ENCODE measurements at places on chromosomes 2 and 18.

DNA sequence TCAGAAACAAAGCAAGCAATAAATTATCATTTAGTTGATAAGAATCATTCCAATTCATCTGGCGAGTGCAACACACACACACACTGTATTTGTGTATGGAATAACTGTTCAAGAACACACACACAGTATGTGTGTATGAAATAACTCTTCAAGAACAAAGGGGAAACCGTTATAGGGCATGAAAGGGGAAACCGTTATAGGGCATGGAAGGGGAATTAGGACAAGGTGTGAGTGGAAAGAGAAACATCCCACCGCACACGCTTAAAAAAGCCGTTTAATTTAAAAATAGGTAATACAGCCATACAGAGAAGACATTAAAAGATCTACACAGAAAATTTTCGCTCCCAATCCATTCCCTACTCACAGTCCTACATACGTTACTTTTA is 607 bp upstream of the TSN start:
- no peak for DNase-seq

GRCh38 chr2:74421221-74421870 is at the start of the genes C2orf81 and WDR54:
Gene C2orf81 (minus strand): TSS chr2:74421619. CDS start chr2:74421560, 59 bp downstream.
Gene WDR54 (plus strand): TSS chr2:74421730. CDS start chr2:74422154, 424 bp downstream.
- DNase-seq: peak; percentile 88

GRCh38 chr2:23204685-23205242 is 180.2 kb upstream of the KLHL29 start:
- DNase-seq: no peak

GRCh38 chr2:28348921-28349320 is 43.7 kb upstream of the FOSL2 start:
- DNase-seq: peak; percentile 15

GRCh38 chr2:19505-19904 is 26.8 kb downstream of the FAM110C start:
- no peak for DNase-seq

- no peak for DNase-seq
Observed at GRCh38 chr18:51195451-51196117, 1.9 kb downstream of the MEX3C start.

GRCh38 chr2:47069628-47070154 is 85.4 kb downstream of the STPG4 start:
- DNase-seq: peak; percentile 90

GRCh38 chr18:23664674-23665073 is 2.0 kb upstream of the ANKRD29 start:
- DNase-seq: no peak

DNA sequence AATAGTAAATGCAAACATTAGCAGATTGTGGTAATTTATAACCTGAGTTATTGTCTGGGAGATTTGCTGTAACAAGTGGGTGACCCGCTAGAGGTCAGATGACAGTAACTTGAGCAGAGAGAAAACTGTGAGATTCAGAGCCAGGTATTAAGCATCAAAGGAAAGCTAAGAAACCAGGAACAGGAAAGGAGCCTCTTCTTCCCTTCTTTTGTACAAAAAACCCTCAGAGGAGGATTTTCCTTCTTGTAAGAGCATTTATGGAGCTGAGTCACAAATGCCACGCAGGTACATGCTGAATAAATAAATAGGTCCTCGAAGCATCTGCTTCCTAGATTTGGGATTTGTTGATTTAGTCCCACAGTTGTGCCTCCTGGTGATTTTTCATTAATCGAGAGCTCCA is 146.5 kb downstream of the SH3BP4 start:
- no peak for DNase-seq
